GDM1 (cell line): ENCODE measurements at places on chromosomes 16 and 17.

DNA sequence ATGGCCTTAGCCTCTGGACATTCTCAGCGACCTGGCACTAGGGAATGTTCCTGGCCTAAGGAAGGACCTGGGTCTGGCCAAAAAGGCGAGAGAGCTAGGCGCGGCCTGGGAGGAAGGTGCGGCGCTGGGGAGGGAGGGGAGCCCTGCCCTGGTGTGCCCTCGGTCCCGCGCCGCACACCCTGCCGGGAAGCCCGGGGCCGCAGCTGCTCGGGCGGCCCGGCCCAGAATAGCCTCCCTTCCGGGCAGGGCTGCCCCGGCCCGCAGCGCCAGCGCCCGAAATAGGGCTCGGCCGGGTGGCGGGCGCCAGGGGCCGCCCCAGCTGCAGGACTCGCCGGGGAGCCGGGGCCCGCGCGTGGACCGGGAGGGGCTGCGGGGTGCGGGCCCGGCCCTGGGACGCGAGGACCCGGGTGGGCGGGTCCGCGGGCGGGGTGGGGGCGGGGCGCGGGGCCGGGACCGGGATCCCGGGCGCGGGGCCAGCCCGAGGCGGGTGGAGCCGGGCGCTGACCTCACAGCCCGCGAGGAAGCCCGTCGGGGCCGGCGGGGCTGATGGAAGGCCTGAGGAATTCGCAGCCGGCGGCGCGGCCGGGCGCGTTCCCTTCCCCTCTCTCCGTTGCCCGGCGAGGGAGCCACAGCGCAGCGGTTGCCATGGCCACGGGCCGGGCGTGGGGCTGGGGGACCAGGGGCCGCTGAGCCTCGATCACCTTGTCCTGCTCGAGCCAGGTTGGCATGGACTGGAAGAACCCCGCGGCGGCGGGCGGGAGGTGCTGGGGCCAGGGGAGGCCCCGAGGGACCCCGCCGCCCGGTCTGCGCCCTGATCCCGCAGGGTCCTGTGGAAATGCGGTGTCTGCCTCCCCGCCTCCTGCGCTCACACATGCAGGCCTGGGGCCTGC, 18.1 kb downstream of the SOCS3 start:
- no peak for DNase-seq

DNA sequence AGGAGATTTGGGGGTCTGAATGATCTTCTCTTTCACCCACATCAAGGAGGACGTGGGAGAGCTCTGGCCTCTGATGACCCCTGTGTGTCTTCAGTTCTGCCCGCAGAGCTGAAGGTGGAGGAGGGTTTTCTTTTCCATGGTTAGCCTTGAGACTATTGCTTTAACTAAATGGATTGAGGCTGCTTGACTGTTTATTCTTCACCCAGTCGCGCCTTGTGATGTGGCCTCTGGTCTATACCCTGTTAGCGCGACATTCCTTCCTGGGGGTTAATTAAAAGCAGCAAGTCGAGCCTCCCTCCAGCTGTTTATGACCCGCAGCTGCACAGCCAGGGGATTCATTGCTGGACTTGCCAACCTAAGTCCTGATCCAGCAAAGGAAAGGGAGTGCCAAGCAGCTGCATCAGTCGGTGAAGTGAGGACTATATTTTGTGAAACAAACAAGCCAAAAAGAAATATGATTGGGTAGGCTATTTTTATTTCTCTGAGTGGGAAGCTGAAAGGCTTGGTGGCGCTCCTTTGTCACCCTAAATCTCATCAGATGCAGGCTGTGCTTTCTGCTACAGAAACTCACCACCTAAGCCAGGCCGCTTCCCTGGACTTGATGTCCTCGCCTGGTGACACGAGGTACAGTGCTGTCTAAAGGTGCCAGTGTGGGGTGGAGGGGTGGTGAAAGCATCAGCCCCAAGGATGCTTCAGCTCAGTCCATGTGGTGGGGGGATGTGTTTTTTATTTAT, 11.0 kb upstream of the SEC14L1 start:
- no peak for DNase-seq

DNA sequence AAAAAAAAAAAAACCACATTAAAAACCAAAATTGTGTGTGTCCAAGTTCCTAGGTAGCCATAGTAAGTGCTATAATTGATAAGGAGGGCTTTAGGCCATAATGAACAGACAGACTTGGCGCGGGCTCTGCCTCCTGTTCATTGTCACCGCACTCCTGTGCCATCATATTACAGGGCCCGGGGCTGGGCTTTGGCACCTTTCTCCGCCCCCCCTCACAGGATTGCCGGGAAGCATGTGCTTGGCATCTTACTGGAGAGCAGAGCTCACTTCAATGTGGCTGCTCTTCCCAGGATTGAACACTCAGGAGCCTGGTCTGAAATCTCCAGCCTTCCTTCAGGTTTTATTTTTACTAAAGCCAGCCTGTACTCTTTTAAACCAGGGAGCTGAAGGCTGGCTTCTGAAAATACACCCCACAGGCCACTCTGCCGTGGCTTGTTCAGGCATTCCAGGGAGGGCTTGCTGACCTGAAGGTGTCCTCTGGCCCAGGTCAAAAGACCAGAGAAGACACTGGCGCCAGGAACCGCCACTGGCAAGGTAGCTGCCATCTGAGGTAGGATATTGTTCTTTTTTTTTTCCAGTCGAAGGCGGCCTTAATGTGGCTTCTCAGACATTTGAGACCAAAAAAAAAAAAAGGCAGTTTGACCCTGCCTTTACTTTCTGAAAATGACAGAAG, 39.3 kb downstream of the DHRS7B start:
- no peak for DNase-seq

DNA sequence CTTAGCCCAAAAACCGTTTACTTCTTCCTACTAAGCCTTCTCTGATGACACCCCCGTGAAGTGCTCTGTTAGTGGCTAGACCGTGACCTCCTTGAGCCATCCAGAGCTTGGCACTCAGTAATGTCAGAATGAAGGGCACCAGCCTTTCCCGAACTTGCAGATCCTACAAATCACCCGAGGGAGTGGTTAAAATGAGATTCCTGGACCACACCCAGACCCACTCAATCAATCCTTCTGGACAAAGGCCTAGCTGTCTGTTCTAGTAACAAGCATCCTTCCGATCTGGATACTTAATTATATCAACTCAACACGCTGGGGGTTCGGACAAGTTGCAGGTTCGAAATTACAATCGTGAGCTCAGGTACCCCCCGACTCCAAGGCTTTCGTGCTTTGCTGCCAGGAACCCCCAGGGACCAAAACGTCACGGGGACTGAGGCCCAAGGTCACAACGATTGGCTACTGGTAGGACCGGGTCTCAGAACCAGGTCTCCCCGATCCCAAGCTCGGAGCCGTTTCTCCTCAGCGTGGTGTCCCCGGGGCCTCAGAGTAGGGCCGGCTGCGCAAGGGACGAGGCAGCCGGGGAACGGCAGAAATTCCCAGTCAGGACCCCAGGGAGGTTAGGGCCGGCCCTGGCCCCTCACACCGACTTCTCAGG, 527 bp downstream of the CIAPIN1 start:
- DNase-seq: no peak

DNA sequence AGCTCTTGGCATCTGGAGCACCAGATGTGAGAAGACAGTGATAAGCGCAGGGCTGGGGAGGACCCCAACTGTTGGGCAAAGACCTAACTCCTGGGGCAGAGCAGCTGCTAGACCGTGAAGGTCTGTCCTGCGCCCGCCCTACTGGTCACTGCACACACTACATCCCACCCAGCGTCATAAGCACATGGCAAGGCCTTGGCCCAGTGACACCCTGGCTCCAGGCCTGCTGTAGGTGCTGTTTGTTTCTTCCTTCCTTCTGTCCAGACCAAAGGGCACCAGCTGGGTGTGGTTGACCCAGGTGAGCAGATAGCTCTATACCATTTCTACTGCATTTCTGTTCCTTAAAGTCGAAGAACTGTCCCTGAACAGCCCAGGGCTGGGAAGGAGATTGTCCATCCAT, 6.4 kb downstream of the TRPV3 start:
- DNase-seq: no peak

DNA sequence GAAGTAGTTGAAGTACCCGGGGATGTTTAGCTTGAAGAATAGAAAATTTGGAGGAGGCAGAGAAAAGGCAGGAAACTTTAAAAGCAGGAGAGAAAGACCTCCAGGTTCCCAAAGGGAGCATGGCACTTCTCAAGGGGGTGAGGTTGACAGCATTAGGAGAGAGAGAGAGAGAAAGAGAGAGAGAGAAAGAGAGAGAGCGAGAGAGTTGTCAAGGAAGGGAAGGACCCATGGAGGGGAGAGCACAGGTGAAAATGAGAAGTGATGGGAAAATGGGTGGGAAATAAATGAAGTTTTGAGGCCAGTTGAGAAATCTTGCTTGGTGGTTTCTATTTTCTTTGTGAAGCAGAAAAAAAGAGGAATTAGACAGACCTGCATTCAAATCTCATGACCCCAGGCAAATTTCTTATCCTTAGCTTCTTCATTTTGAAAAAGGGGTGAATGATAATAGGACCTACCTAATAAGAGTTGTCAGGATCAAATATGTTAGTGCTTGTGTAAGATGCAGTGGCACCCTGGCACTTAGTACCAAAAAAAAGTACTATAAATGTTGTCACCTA, 24.0 kb downstream of the PRKCB start:
- no peak for DNase-seq

DNA sequence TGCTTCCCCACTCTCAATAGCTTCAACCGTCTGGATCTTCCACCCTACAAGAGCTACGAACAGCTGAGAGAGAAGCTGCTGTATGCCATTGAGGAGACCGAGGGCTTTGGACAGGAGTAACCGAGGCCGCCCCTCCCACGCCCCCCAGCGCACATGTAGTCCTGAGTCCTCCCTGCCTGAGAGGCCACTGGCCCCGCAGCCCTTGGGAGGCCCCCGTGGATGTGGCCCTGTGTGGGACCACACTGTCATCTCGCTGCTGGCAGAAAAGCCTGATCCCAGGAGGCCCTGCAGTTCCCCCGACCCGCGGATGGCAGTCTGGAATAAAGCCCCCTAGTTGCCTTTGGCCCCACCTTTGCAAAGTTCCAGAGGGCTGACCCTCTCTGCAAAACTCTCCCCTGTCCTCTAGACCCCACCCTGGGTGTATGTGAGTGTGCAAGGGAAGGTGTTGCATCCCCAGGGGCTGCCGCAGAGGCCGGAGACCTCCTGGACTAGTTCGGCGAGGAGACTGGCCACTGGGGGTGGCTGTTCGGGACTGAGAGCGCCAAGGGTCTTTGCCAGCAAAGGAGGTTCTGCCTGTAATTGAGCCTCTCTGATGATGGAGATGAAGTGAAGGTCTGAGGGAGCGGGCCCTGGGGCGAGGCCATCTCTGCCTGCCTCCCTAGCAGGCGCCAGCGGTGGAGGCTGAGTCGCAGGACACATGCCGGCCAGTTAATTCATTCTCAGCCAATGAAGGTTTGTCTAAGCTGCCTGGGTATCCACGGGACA, 11.1 kb upstream of the CLEC18A start:
- DNase-seq: no peak

DNA sequence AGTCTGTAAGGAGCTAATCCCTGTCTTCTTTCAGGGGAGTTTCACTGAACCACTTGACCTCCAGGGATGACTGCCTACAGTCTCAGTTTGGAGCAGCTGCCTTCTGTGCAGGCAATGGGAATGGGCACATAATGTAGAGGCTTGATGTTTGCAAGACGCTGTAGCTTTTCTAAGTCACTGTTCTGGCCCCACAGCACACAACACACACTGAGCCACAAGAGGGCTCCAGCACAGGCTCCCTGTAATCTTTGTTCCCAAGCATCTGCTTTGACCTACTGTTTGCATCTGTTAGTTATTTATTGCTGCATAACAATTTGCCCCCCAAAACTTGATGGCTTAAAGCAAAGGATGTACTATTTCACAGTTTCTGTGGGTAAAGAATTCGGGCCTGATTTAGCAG, 419.0 kb upstream of the ASIC2 start:
- no peak for DNase-seq

DNA sequence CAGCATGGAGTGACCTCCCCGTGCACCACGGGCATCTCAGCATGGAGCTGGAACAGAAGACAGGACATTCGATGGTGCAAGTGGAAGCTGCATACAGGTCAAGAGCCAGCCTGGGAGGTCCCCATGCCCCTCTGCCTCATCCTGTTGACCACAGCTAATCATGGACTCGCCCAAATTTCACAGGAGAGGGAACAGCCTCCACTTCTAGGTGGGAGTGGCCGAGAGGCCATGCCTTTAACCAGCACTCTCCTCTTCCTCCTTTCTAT, 3.8 kb upstream of the SLC47A2 start:
- DNase-seq: no peak

GRCh38 chr16:69709456-69710084, 16.8 kb downstream of the NQO1 start:
- no peak for DNase-seq

- peak; percentile 13 for DNase-seq
Observed at GRCh38 chr16:48188449-48189102, 32.8 kb upstream of the ABCC12 start.

DNA sequence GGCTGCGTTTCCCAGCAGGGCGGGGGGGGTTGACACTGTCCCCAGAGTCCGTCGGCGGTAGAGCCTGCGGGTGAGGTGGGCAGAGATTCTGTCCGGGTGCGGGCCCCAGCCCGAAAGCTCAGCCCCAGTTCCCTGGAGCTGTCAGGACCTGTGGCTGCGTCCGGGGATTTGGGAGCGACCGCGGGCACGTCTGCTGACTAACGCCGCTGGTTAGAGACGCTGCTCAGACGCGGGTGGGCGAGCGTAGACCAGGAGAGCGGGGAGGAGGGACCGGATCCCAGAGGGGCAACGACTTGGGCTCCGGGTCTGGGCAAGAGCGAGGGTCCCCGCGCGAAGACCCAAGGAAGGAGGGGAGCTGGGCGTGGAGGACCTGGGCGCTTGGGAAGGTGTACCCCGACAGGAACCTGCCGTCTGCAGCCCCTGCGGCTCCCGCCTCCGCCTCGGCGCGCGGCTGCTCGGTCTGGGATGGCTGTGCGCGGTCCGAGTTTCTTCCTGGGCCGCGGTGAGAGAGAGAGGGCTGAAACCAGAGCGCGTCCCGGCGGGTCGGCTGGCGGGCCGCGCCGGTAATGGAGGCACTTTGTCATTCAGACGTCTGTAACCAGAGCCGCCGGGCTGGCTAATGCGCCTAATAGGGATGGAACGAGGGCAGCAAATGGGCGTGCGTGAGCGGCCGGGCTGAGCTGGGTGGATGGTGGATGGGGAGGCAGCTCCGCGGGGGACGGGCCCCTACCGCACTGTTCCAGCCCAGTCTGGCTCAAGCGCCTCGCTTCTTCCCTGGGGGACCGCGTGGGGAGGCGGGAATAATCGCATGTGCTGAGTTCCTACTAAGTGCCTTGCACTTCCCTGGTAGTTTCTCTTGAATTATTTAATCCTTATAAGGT, 2.3 kb downstream of the NGFR start:
- DNase-seq: no peak

GRCh38 chr17:5034063-5034462, 1.2 kb downstream of the SLC52A1 start:
- DNase-seq: no peak

DNA sequence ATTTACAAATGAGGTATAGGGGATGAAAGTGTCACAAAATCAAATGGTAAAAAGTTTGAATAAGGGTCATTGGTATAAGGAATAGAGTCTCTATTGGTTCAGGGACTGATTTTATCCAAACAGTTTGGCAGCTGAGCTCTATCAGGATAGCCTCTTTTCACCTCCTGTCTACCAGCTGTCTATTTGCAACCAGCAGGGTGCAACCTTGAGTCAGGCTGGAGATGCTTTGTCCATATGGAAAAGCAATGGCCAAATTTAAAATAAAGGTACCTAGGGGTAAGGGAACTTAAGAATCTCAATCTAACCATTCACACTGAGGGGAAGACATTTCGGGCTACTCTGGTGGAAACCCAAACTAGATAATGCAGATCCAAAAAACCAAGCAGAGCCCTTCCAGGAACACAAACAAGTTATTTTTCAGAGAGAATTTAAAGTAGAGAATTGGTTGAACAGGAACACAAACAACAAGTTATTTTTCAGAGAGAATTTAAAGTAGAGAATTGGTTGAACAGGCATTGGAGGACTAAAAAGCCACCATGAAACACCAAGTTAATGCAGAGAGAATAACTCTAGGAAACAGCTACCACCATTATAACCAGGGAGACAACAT, 12.6 kb upstream of the CA10 start:
- DNase-seq: no peak
